ENCODE measurements at places on chromosomes 7 and 10.

DNA sequence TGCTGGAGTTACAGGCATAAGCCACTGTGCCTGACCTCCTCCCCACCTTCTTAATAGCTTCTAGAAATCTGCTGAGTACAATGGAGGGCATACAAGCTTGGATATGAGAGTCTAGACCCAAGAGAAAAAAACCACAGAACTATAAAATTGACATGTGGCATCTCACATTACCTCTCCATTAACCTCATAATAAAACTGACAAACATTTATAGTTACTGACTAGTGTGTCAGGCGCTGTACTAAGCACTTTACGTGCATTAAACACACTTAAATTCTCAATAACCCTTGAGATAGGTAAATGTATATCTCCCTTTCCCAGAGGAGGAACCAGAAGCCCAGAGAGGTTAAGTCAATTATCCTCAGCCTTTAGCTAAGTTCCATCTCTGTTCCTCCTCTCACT is 300.5 kb upstream of the MYO3A start:
- no peak for DNase-seq

DNA sequence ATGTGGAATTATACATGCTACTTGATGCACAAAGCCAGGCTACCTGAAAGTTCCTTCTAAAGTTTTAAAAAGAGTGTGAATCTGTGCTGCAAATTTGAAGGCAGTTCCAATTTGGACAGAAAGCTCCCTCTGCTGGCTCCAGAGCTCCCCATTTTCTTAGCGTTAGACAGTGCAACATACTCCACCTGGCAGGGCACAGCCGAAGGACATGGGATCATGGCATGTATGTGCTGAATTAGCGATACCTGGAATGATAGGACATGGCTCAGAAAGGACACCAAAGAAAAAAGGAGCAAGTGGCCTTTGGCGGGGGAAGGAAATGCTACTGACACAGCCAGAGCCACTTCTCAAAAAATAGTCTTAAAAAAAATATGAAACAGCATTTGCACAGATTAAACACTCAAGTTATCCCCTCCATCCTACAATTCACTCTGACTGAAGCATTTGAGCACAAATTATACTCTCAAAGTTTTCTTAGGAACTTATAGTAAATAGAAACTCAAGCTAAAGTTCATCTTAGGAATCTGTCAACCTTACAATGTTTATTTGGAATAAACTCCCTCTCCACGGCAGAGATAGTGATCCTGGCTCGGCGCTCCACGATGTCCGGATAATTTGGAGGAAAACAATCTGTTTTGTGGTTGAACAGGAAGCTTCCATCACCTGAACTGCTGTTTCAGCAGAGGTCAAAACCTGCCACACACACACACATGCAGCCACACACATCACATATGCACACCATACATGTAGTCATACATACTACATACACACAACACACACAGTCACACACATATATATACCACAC is 80.0 kb downstream of the C7orf25 start:
- DNase-seq = no peak

DNA sequence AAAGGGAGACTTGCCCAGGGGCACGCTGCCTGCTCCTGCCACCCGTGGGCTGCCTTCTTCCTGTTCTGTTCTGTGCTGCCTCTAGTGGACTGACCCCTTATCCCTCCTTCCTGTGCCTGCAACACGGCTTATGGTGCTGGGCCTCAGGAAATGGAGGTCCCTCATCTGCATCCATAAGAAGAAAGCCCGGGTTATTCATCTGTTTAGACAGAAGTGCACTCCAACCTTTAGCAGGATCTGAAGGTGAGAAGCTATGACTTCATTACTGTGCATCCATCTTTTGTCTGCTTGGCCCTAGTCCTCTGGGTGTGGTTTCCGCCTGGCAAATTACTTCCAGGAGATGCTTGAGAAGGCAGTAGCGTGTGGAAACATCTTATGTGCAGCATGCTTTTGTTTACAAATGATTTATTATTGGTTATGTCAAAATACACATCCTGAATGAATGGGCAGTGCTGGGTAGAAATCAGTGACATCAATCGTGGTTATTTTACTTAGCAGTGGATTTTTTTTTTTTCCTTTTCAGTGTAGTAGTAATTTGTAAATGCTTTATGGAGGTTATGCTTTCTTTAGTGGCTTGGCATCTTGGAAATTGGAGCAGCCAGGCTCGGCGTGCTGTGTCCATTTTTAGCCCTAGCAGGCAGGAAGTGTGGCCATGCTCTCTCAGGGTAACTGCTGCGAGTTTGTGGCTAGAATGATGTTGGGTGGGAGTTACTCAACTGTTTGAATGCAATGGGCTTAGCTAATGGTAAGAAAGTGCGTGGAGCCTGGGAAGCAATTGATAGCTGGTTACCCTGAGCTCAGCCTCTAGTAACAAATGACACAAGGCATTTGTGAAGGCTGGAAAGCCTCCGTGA is 12.7 kb downstream of the PTPRE start:
- DNase-seq = no peak

- DNase-seq = peak; percentile 57
These were observed 21.4 kb downstream of the DNAJB12 start for GRCh38 chr10:72333112-72334015.

DNA sequence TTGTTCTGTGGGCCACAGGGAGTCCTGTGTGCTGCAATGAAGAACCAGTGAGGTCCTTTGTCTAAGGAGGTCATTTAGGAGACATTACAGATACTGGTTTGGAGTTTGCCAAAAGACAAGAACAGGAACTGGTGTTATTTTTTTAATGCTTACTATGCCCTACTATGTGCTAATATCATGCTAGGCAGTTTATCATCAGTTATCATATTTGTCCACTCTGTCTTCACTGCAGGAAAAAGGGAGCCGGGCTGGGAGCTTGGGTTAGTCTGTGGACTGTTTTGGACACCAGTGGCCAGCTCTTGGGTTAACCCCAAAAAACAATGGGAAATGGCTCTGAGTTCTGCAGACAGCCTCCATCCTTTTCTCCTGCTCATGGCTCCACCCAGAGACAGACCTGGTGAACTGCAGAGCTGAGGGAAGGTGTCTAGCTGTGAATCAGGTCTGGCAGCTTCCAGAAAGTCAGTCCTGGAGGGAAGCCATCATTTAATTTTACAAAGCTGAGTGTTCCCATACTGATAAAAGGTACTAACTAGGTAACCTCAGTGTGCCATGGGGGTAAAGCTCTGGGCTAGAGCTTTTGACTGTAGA is 101.2 kb upstream of the ZNF746 start:
- peak; percentile 55 for DNase-seq

DNA sequence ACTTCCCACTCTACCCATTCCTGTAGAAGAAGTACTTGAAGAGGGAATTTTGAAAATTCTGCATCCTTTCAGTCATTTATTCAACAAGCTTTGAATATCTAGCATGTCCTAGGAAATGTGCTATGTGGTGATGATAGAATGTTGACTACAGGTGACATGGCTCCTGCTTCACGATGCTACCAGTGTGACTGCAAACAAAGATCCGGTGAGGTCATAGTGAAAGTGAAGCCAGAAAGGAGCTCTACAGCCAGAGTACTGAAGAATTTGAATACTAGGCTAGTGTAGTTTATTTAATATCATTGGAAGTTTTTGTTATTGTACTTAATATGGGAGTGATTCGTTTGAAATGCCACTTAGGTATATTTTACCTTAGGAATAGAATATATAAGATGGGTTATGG is 348.1 kb downstream of the TFEC start:
- DNase-seq = no peak

DNA sequence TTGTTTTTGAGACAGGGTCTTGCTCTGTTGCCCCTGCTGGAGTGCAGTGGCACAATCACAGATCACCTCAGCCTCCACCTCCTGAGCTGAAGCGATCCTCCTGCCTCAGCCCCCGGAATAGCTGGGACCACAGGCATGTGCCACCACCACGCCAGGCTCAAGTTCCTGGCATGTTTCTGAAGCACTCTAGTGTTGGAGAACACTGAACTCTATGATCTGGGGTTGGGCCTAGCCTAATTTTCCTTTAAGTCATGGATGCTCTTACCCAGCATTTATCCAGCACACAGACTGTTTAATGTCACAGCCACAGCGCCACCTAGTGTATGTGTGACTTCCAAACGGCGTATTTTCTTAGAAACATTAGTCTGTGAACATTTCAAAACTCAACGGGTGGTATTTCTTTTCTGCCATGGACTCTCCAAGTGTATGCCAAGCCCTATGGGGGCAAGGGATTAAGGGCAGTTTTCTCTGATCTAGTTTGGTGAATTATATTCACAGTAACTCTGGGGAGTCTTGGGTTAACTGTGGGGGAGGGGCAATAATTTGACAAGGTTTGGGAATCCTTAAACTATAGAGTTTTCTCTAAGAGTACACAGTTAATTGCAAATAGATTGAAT is 91.8 kb downstream of the CREM start:
- DNase-seq = peak; percentile 92

- peak; percentile 40 for DNase-seq
These were observed 1.5 kb downstream of the RGS10 start for GRCh38 chr10:119541046-119541445.

GRCh38 chr10:95906677-95907455 is 909 bp upstream of the CC2D2B start:
- DNase-seq = peak; percentile 58

DNA sequence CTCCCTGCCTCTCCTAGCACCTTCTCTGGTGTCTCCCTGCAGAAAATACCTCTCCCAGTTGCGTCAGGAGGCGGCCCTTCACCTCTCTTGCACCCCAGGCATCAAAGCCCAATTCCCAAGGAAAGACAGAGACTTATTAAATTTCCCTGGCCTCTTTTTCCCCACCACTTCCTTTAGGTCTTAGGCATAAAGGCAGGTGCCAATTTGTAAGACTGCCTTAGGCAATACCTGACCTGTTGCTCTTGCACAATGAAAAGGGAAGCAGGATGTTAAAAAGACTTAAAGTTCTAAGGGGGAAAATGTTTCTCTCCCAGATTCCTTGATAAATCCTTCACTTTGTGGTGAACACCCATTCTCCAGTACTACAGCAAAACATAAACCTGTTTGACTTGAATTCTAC is 186.7 kb downstream of the SLC25A13 start:
- DNase-seq = no peak

- DNase-seq = peak; percentile 33
These were observed 20.4 kb upstream of the INPP5F start for GRCh38 chr10:119705434-119705831.

DNA sequence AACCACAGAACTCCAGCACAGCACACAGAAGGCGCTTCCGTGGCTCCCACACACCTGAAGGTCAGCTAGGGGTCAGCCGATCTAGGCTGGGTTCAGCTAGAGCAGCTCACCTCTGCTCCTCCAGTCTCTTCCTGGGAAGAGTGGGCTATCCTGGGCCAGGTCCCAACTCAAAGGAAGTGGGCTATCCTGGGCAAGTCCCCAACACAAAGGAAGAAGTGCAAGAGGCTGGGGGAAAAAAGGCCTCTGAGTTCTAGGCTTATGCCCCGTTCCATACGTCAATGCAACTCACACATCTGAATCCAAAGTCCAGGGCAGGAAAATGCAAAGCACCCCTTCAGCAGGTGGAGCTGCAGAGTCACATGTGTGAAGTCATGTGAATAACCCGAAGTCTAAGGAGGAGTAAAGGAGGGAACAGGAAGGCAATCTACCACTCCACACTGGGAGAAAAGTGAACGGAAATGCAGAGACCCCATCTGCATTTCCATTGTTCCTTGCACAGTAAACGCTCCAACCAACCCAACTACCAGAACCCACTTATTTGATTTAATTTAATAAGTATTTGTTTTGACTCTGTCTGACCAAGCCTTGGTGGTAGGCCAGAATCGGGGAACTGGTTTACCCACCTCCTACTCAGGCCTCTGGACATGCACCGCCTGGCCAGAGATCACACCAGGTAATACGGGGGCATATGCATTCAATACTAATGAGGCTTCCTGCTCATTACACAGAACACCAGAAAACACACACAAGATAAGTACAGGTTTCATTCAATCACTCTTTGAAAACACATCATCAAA is 95.5 kb upstream of the RNF32 start:
- DNase-seq = no peak

- no peak for DNase-seq
These were observed 13.3 kb upstream of the TMEM248 start for GRCh38 chr7:66907731-66908130.

DNA sequence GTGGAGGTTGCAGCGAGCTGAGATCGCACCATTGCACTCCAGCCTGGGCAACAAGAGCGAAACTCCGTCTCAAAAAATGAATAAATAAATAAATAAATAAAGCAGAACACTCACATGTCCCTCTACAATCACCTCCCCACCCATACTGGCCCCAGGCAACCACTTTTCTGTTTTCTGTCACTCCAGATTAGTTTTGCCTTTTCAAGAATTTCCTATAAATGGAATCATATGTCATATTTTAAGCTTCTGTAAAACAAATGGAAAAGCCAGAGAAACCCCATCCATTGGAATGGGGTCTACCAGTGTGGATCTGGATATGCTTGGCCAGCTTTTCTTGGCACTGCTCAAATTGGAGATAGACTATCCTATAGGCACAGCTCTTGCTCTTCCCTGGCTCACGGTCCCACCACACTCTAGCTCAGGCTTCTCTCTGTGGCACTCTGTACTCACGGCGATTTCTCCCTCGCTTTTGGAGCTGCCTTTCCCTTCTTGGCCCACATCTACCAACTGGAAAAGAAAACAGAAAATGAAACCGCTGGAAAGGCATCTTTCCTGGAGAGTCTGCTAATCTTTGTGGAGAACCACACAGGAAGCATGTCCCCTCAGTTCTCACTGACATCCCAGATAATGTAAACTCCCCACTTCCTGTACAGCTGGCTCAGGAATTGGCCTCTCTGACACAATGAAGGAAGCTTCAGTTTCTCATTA is 210.1 kb downstream of the JCAD start:
- no peak for DNase-seq

DNA sequence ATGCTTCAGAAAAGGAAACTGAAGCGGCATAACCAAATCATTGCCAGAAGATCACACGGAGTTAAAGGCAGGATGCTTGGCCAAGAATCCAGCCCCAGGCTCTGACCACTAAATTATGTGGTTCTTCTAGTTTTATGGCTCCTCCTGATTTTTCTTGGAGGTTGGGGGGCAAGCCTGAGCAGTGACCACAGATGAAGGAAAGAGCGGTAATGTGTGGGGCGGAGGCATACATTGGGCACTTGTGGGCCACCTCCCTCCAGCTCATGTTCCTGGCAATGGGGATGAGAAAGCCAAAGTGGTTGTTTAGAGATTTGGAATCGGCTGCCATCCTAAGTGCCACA is 3.2 kb downstream of the TRPV6 start:
- no peak for DNase-seq

- DNase-seq = peak; percentile 8
These were observed 25.6 kb downstream of the ANKMY2 start for GRCh38 chr7:16619979-16620408.

DNA sequence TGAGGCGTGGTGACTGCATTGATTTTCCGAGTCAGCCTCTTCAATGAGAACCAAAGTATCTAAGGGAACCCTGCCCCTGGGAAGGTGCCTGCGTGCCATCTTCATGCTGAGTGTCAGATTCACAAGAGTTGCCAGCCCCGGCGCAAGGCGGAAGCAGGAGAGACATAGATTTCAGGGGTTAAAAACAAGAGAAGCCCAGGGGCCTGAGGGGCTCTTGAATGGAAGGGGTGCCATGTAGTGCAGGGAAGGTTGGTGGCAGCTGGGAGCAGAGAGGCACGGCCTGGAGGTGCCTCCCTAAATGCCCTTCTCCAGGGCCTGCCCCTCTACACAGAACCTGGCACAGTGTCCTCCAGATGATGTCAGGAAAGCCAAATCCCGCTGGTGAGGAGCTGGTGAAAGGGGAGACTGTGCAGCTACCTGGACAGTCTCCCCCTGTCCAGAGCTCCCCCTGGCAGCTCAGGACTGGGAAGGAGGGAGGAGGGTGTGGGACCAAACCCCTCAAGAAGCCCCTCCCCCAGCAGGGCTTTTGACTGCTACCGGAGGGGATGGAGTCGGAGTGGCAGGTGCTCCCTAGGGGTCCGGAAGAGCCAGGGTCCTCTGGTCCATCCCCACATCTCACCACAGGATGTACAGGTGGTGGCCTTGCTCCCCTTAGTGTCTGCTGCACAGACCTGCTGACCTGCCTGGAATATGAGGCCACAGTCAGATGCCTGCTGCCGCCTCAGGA is 137.9 kb downstream of the TCERG1L start:
- no peak for DNase-seq

Data from activated CD4-positive, alpha-beta T cell treated with anti-CD3 and anti-CD28 coated beads for 48 hours (primary cell).